Tongue (tissue), 3 donors: ENCODE measurements at places on chromosomes 4 and X.
A peak's percentile ranks its signal among the peaks of the same experiment; 100 is the strongest.

GRCh38 chr4:68651932-68652331 lies 18.5 kb downstream of the UGT2B15 start:
- no peak for DNase-seq

- DNase-seq = no peak
Measured at GRCh38 chrX:7110821-7111276, 36.7 kb upstream of the STS start.

DNA sequence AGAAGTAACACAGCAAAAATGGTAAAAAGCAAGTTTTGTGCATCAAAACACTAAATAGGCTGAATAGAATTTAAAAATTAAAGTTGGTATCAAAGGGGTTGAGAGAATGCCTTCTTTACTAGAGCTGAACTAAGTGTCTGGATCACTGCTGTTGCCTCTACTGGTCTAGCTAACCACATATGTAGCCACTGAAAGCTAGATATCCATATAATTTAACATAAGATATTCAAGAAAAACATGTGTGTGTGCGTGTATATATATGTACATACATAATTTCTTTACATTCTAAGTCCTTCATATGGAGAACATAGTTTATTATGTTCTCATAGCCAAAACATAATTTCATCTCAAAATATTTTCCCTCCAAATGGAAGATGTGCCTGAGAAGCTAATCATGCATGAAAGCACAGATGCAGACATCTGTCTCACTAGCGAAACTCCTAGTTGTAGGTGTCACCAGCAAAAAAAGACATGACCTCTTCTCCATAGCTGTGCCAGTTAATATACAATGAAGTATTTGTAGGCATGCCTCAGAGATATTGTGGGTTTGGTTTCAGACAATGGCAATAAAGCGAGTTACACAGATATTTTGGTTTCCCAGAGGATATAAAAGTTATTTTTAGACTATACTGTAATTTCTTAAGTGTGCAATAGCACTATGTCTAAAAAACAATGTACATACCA lies 47.3 kb downstream of the PDE5A start:
- DNase-seq = no peak

GRCh38 chrX:39756086-39756883 lies 341.5 kb downstream of the BCOR start:
- peak; percentile 83 for DNase-seq

GRCh38 chrX:29066516-29066915 lies 479.3 kb downstream of the IL1RAPL1 start:
- no peak for DNase-seq

GRCh38 chrX:120549483-120550452 lies 11.0 kb downstream of the CUL4B start:
- no peak for DNase-seq
